T-helper 17 cell (primary cell): ENCODE measurements at places on chromosomes 4 and X. TPM values are rescaled to one million over a fixed set of nuclear protein-coding genes. Genes with fewer than 3 reads are reported as not detected.

Gene SYAP1
- 35.2 TPM for total RNA-seq

Gene VSIG1
- total RNA-seq: 20.9 TPM

Gene USP17L21
- total RNA-seq: not detected

Gene PDZD4
- total RNA-seq: 45.6 TPM

Gene PPP4R3C
- not detected for total RNA-seq

Gene SSX2B
- total RNA-seq: not detected

Gene MAGEA4
- total RNA-seq: not detected
